Activated naive CD8-positive, alpha-beta T cell treated with anti-CD3 and anti-CD28 coated beads for 36 hours (primary cell): ENCODE measurements at places on chromosomes 3 and 15. TPM values are rescaled to one million over a fixed set of nuclear protein-coding genes. Genes with fewer than 3 reads are reported as not detected.

GRCh38 chr15:66294932-66295235 lies 1.5 kb downstream of the DIS3L start:
- peak overlapping the region; percentile 91 for H3K27ac ChIP-seq
- H3K4me1 ChIP-seq: peaks cover 48% of the 10 kb centered on the region
- H3K27me3 ChIP-seq: no peaks in the 10 kb centered on the region
- H3K36me3 ChIP-seq: peaks cover 16% of the 10 kb centered on the region

- peak overlapping the region; percentile 95 for H3K27ac ChIP-seq
- H3K36me3 ChIP-seq: peaks cover 4% of the 10 kb centered on the region
- H3K4me1 ChIP-seq: peaks cover 29% of the 10 kb centered on the region
- DNase-seq: no peak
Observed at GRCh38 chr3:9934235-9934621, 594 bp downstream of the CRELD1 start.

GRCh38 chr3:178439504-178439903 lies 96.7 kb upstream of the KCNMB2 start:
- H3K4me1 ChIP-seq: no peaks in the 10 kb centered on the region
- no peaks in the 10 kb centered on the region for H3K27me3 ChIP-seq
- DNase-seq: no peak
- no peaks in the 10 kb centered on the region for H3K36me3 ChIP-seq

- no peaks in the 10 kb centered on the region for H3K27me3 ChIP-seq
- no peaks in the 10 kb centered on the region for H3K36me3 ChIP-seq
- no peaks in the 10 kb centered on the region for H3K4me1 ChIP-seq
- H3K4me3 ChIP-seq: no peak overlapping the region
Observed at GRCh38 chr15:68606375-68606774, 27.6 kb downstream of the CORO2B start.

DNA sequence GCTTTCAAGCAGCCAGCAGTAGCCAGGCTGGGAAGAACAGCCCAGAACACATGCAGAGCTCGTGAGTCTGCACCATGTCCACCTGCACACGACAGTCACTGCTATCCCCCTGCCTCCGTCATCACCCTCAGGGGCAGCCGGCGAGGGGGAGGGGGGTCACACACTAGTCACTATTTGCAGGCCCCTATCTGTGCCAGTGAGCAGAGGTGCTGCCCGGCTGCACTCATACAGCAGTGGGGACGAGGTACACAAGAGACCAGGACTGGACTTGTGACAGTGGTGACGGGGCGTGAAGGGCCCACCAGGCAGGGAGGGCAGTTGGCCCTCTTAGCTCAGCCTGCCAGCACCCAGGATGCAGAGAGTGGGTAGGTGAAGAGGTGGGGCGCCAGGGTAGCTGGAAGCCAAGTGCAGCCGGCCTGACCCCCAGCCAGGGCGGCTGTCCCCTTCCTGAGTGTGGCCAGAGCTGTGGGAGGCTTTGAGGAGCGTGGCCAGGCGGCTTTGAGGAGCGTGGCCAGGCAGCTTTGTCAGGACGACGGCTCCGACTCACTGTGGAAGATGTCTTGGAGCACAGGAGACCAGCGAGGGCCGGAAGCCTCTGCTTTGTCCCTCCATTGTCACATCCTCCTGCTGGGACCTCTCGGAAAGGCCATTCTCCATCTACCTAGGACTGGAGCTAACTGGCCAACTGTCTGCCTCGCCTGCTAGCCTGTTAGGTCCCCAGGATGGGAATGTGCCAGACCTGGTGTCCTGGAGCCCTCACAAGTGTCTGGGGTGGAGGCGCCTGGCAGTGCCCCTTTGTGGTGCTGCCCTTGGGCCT lies 52.1 kb upstream of the FGD5 start:
- no peak overlapping the region for H3K27ac ChIP-seq
- H3K4me1 ChIP-seq: no peaks in the 10 kb centered on the region
- no peaks in the 10 kb centered on the region for H3K36me3 ChIP-seq
- no peak overlapping the region for H3K4me3 ChIP-seq
- H3K27me3 ChIP-seq: no peaks in the 10 kb centered on the region
- DNase-seq: no peak

DNA sequence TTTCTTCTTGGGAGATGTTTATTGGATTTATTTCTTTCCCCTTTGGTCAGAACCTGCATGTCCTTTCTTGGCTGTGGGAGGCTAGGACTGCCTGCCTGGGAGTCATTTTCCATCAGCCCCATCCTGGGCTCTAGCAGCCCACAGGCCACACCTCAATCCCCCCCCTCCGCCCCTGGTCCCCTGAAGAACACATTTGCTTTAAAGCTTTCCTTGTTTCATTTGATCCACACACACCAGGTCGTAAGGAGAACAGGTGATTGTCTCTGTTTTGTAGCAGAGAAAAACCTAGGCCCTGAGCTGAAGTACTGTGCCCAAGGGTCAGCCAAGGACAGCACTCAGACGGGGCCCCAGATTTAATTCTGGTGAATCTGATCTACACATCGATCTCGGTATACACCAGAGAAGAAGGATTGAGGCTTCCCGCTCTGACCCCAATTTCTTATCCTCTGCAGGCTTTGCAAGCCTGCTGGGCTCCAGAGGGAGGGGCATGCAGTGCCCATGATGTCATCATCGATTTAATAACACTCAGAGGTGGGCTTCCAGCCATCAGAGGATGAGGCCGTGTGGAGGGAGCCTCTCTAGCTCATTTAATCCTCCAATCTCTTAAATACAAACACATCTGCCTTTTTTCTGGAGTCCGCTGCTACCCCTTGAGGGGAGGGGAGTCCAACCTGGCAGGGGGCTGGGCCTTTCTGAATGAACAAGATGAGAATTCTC lies 1.7 kb upstream of the CLN6 start:
- peak overlapping the region; percentile 92 for H3K4me3 ChIP-seq

DNA sequence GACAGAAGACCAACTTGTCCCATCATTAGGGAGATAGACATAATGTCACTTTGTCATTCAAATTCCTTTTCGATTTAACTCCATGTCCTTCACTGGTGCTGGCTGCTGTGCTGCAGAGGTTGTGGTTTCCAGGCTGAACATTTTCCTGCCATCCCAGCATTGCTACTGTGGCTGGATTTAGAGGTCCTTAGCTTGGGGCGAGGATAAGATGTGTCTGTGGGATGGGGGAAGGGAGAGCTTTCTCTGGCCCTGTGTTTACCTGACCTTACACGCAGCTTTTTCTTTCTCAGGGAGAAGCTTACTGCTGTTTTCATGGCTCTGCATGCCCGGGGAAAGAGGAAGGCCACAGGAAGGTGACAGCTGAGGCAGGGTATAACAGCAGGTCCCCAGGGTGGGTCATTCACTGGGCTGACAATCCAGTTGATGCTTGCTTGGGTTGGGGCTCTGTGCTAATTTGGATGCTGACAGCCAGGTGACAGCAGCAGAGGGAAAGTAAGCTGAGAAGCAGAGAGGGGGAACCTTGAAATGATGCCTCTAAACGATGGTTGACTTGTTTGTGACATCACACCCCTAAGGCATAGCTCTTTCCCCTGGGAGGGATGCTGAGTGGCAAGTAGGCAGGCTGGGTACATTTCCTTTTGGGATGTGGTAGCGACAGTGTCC lies 326.9 kb upstream of the CTNNB1 start:
- no peaks in the 10 kb centered on the region for H3K4me1 ChIP-seq
- H3K4me3 ChIP-seq: no peak overlapping the region
- peaks cover 3% of the 10 kb centered on the region for H3K27me3 ChIP-seq
- H3K36me3 ChIP-seq: no peaks in the 10 kb centered on the region

- peak; percentile 52 for DNase-seq
- no peak overlapping the region for H3K27ac ChIP-seq
- peak overlapping the region; percentile 81 for H3K4me3 ChIP-seq
Observed at GRCh38 chr3:196207833-196208607, 3.2 kb downstream of the ZDHHC19 start.

DNA sequence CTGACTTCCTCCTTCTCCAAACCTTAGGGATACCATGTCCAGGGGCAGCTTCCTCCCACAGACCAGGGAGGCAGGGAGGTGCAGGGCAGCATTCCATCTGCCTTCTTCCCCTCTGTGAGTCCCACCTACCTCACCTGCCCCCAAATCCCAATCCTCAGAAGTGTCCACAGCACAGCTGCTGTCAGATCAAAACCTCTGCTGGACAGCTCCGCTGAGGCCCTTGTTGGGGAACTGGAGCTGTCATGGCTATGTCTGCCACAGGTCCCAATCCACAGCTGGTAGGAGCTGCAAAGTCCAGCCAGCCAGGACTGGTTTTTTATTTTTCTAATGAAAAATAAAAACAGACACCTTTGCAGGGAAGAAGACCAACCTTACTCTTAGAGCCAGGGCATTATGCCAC lies 40.7 kb upstream of the TBC1D21 start:
- DNase-seq: no peak
- no peaks in the 10 kb centered on the region for H3K36me3 ChIP-seq
- no peak overlapping the region for H3K27ac ChIP-seq
- H3K4me1 ChIP-seq: no peaks in the 10 kb centered on the region
- peaks cover 34% of the 10 kb centered on the region for H3K27me3 ChIP-seq

- DNase-seq: no peak
- no peak overlapping the region for H3K27ac ChIP-seq
- H3K4me1 ChIP-seq: no peaks in the 10 kb centered on the region
- no peaks in the 10 kb centered on the region for H3K36me3 ChIP-seq
Observed at GRCh38 chr3:88985491-88985890, 121.9 kb upstream of the EPHA3 start.

DNA sequence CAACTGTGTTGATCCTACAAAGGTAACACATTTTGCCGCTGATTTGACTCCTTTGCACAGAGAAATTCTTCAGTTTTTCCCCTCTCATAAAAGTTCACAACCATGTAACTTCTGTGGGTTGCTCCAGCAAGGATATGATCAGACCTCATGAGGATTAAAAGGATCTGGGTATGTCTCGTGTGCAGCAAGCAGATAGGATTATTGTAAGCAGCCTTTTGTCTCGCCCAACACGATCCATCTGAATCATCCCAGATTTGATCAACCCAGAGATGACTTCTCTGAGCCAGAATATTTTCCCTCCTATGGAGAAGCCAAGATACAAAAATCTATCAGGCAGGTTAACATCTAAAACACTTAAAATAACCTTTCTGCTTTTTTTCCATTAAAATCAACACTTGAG lies 12.8 kb upstream of the BNIP2 start:
- no peak overlapping the region for H3K4me3 ChIP-seq
- no peak overlapping the region for H3K27ac ChIP-seq
- H3K36me3 ChIP-seq: no peaks in the 10 kb centered on the region
- no peak for DNase-seq
- no peaks in the 10 kb centered on the region for H3K4me1 ChIP-seq

DNA sequence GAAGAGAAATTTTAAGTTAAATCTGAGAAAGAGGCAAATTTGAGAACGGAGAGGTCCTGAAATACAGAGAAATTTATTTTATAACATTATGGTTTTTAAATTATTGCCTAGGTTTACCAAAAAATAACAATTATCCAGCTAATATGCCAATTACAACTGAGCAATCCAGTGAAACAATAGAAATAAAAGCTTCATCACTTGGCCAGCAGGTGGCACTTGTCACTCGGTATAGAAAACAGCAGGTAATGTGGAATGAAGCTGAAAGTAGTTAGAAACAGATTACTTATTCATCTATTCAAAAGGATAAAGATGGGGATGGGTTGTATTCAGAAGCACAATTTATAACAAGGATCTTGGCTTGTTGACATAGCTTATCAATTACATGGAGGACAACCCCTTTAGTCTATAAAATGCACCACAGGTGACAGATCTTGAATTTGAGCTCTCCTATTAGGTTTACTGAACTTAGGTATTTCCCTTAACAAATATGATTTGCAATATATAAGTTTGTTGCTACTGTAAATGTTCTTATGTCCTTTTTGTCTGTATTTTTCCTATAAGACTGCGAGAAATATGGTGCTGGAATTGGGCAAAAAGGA lies 70.1 kb upstream of the GUCA1C start:
- H3K4me1 ChIP-seq: no peaks in the 10 kb centered on the region
- no peaks in the 10 kb centered on the region for H3K27me3 ChIP-seq
- peak; percentile 18 for DNase-seq
- no peak overlapping the region for H3K27ac ChIP-seq
- H3K4me3 ChIP-seq: no peak overlapping the region
- H3K36me3 ChIP-seq: no peaks in the 10 kb centered on the region

GRCh38 chr15:85667491-85668424 lies 127.0 kb downstream of the KLHL25 start:
- peak; percentile 61 for DNase-seq
- no peaks in the 10 kb centered on the region for H3K27me3 ChIP-seq
- peaks cover 58% of the 10 kb centered on the region for H3K36me3 ChIP-seq
- peaks cover 30% of the 10 kb centered on the region for H3K4me1 ChIP-seq
- H3K27ac ChIP-seq: peak overlapping the region; percentile 96
- H3K4me3 ChIP-seq: peak overlapping the region; percentile 52

DNA sequence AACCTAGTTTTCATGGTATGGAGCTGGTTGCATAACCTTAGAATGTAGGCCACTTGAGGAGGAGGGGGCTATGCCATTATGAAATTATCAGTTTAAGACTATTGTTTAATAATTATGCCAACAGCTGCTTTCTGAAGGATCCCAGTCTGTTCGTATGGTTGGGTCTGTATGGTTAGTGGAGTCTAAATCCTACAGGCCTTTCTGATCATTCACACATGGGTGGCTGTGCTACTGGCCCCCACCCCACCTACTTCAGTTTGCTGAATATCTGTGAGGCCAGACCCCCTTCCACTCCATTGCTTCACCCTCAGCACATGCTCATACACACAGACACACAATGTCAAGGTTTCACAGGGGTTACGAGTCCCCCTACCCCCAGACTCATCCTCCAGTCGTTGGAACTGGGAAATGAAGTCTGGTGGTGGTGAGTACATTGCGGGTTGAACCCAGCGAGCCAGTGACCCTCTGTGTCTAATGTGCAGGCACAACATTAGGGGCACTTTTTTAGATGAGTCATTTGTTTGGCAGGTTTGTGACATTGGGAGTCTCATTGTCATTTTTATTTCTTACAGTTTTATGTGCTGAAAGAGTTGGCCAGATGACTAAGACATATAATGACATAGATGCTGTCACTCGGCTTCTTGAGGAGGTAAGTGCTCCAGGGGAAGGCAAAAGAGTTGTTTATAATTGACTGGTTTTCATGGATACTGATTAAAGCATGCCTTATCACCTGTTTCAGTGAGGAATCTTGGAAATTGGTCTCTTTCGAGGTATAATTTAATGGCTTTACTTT lies 85.3 kb downstream of the TRAK1 start:
- DNase-seq: no peak
- peaks cover 2% of the 10 kb centered on the region for H3K36me3 ChIP-seq
- H3K27me3 ChIP-seq: no peaks in the 10 kb centered on the region
- H3K4me1 ChIP-seq: peaks cover 24% of the 10 kb centered on the region

GRCh38 chr3:51538115-51538458 lies 432 bp upstream of the RAD54L2 start:
- peak overlapping the region; percentile 92 for H3K4me3 ChIP-seq
- peak; percentile 4 for DNase-seq
- peaks cover 24% of the 10 kb centered on the region for H3K4me1 ChIP-seq
- peaks cover 8% of the 10 kb centered on the region for H3K36me3 ChIP-seq
- H3K27ac ChIP-seq: peak overlapping the region; percentile 92

The CTXN2 gene
- total RNA-seq: not detected

The ADGRG7 gene
- not detected for total RNA-seq

The DZIP1L gene
- total RNA-seq: 0.22 TPM

The SERPINI2 gene
- not detected for total RNA-seq

The GOLGA8J gene
- not detected for total RNA-seq

The CCDC33 gene
- total RNA-seq: not detected

The LYZL4 gene
- not detected for total RNA-seq

The DLL4 gene
- not detected for total RNA-seq

The COL6A6 gene
- total RNA-seq: not detected

The NEDD4 gene
- 15.4 TPM for total RNA-seq

The GOLGA8K gene
- 0.56 TPM for total RNA-seq

The HIGD2B gene
- 0.26 TPM for total RNA-seq

The SKOR1 gene
- 0.16 TPM for total RNA-seq

The PPM1L gene
- total RNA-seq: 2.0 TPM

The SV2B gene
- total RNA-seq: 0.08 TPM
